ENCODE measurements at places on chromosomes 7 and 10. TPM values are rescaled to one million over a fixed set of nuclear protein-coding genes. Genes with fewer than 3 reads are reported as not detected.

The JAKMIP3 gene
- total RNA-seq: 0.31 TPM

The ZNF746 gene
- 11.0 TPM for total RNA-seq

GRCh38 chr10:132836832-132837540 lies 51.0 kb upstream of the NKX6-2 start:
- peak; percentile 80 for DNase-seq

- DNase-seq: no peak
These were observed 33.0 kb upstream of the EMX2 start for GRCh38 chr10:117509573-117509972.

The FAM237B gene
- total RNA-seq: not detected
